ENCODE measurements at places on chromosomes 6 and 20.

DNA sequence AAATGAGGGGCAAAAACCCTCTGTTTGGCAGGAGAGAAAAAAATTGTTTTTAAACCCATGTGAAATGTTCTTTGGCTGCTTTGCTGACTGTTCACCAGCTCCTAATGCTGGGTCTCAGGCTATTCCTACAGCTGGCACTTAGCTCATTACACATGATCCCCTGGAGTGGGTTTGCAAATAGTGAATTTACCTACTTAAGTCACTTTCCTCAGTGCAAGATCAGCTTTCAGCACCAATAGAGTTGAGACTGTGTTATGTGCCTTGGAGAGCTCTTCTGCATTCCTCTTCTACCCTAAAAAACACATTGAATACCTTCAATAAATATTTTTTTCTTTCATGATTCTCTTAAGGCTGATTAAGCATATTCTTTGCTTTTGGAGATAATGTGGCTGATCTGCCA, 58.4 kb upstream of the PRDM1 start:
- DNase-seq, result no peak

DNA sequence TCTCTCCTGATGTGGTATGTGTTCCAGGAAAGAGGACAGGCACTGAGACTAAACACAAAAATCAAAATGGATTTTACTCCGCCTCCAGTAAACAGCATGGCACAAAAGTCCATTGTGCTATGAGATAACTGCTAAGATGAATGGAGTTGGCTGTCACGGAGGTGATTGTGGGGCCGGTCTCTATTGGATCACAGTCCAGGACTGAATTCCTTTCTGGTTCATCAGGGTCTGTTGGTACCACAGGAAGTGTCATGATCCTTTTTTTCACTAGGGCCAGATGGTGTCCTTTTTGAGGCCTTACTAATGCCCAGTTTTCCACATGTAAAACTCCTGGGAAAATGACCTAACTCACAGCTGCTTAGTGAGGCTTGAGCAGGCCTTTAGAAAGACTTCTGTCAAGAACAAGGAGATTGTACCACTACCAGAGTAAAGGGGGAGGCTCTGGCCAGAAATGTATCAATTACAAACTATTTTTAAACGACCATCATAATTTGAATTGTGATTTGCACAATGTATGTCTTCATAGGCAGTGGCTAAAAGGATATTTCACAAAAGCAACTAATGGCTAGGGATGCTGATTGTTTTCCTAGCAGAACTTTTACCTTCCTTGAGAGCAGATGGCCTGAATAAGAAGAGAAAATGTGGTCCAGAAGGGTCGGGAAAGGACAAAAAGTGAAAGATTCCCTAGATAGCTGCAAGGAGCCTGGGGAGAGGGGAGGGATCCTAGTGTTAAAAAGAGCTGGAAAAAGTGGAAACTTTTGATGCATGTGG, 192.2 kb upstream of the POU3F2 start:
- DNase-seq, result no peak

GRCh38 chr20:45432294-45432693, 16.4 kb downstream of the PIGT start:
- no peak for DNase-seq

DNA sequence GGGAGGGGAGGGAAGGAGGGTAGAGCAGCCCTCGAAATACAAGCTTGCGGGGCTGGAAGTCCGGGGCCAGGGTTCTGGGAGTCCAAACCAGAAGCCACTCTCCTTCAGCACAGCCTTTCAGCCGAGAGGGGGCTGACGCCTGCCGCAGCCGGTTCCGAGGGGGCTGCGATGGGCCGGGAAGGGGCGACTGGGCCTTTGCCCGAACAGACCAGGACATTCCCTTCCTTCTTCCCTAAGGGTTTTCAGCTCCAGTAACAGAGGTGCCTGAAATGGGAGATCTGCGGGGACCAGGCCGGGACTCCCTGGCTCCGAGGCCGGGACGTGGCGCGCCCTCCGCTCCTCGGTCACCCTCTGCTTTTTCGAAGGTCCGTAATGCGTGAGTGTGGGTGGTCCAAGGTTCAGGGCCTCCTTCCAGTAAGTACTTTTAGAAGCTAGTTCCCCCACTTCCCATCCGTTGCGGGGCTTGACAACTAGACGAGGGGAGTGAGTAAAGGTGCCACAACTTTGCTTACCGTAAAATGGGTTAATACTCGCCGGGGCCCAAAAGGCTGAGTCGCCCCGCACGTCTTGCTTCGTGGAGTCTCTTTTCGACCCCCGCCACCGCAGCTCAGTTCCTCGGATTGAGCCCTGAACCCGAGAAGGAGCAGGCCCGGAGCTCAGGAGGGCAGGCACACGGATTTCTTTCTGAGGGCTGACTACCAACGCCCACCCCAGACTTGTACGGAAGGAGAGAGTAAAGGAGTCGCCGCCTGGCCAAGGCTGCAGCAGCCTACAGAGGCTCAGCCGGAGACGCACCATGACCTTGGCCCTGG, 2.9 kb upstream of the OLIG3 start:
- no peak for DNase-seq

DNA sequence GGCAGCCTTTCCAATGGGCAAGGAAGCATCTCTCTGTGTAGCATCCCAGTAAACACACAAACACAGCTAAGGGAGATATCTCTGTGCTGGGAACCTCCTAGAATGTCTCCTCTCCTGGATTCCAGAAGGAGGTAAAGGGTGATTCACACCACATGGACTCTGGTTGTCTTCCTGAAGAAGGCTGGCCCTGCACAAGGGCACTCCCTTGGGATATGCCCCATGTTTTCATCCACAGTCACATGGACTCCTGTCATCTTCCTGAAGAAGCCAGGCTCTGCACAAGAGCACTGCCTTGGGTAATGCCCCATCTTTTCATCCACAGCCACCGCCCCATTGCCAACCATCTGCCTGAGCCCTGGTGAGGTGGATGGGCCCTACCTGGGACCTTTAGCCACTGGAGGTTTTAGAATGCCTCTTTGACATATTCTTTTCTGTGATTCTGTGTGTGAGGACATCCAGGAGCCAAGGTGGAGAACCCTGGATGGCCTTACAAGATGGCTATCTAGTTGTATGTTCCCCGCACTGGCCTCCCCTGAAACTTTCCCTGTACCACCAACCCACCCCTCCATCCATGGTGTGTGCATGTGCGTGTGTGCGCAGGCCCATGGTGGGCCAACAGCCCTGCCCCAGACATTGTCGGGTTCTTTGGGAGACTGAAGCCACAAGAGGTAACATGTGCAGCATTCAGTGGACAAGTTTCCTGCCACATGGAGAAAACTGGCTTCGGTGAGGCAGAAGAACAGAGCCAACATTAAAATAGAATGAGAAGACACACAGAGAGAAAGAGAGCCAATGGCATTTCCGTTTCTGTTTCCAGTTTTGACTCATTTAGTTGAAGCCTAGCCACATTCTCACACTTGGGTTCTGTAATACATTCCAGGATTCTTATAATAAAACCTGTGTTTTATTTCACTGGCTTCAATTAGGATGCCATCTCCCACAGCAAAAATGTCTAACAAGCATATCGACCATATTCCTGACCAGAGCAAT, 110.2 kb upstream of the CST7 start:
- no peak for DNase-seq

GRCh38 chr6:4776493-4777393, 539 bp downstream of the CDYL start:
- no peak for DNase-seq

DNA sequence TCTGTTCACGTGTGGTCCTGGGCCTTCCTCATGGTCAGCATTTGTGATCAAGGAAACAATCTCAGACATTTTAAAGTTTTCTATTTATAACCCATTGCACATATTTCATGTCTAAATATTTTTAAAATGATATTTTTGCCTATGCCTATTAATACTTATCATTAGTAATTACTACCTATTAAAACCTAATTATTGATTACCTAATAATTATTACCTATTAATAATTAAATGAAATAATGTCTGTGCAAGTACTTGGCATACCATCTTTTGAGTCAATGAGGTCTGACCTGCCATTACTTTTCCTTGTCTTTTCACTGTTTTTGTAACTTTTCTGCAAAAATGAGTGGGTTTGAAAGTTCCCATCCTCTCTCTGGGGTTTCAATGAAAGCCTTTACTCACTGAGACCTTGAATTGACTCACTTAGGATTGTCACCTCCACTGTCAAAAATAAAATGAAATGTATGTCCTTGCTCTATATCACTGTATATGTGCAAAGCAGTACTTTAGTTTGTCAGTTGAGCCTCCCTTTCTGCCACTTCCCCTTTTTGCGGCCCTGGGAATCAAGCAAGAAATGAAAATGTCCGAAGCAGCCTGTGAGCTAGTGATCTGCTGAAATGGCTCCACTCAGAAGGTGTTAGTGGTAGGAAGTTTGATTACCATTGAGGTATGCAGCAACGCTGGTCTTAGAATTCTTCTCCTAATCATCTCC, 87.8 kb downstream of the L3MBTL3 start:
- no peak for DNase-seq

DNA sequence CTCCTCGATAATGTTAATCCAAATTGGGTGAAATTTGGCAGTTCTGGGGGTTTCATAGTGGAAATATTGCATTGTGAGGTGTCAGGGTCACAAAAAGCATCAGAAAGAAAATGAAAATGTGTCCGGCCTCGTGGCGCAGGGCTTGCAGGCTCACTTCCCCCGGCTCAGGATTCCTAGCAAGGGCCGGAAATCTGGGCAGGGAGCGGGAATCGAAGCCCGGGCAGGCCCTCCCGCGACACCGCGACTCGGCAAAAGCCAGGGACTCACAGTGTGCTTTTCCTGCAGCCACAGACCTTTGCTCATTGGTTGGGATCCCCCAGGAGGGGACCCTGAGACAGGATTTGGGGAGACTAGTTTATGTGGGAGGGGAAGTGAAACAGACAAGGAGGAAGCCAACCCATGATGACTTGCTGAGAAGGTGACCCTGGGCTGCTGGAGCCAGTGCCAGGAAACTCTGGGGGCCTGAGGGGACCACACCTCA, 847 bp upstream of the CD93 start:
- DNase-seq, result no peak

GRCh38 chr6:155364844-155365437, 50.7 kb upstream of the TFB1M start:
- DNase-seq, result no peak

DNA sequence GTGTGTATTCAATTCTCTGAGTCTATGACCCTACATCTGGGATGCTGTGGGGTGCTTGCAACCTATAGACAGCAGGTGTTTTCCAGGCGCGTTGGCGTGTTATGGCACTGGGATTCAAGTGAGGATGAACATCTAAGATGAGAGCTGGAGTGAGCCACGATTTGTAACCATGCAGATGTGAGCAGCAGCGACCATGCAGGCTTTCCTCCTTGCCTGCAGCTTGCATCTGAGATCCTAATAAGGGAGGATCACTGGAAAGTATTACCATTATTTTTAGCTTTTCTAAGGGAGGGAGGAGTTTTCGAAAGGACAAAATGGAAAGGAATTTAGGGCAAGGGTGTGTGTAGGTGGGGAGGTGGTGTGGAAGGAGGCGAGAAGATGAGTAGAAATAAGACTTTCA, 216.7 kb downstream of the ATXN1 start:
- DNase-seq, result no peak

DNA sequence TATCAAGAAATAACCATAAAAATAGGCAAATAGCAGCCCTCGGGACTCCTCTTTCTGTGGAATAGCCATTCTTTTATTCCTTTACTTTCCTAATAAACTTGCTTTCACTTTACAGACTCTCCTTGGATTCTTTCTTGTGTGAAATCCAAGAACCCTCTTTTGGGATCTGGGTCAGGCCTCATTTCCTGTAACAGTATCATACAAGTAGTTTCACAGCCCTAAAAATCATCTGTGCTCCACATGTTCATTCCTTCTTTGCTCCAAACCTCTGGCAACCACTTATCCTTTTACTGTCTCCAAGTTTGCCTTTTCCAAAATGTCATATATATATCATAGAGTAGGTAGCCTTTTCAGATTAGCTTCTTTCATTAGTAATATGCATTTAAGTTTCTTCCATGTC, 13.5 kb upstream of the NT5E start:
- DNase-seq, result no peak

- no peak for DNase-seq
These were observed 25.1 kb upstream of the GSTA4 start for GRCh38 chr6:53020005-53020744.

GRCh38 chr6:122129313-122130025, 270.0 kb upstream of the HSF2 start:
- DNase-seq, result no peak

DNA sequence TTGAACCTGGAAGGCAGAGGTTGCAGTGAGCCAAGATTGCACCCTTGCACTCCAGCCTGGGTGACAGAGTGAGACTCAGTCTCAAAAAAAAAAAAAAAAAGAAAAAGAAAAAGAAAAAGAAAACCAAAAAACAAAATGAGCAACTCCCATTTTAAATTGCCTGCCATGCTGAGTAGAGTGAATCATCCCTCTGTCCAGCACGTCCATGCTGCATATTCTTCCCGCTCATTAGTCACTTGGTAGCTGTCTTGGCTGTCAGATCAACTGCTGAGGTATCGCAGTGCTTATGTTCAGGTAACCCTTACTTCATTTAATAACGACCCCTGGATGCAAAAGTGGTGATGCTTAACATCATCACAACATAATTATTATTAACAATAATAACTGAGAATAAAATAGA, 72.6 kb upstream of the RNF24 start:
- DNase-seq, result no peak

GRCh38 chr6:25508051-25508450, 144.0 kb upstream of the SCGN start:
- DNase-seq, result no peak

GRCh38 chr6:167331565-167331964, 6.7 kb downstream of the TTLL2 start:
- DNase-seq, result no peak

GRCh38 chr20:51470907-51471411, 71.6 kb downstream of the NFATC2 start:
- no peak for DNase-seq

DNA sequence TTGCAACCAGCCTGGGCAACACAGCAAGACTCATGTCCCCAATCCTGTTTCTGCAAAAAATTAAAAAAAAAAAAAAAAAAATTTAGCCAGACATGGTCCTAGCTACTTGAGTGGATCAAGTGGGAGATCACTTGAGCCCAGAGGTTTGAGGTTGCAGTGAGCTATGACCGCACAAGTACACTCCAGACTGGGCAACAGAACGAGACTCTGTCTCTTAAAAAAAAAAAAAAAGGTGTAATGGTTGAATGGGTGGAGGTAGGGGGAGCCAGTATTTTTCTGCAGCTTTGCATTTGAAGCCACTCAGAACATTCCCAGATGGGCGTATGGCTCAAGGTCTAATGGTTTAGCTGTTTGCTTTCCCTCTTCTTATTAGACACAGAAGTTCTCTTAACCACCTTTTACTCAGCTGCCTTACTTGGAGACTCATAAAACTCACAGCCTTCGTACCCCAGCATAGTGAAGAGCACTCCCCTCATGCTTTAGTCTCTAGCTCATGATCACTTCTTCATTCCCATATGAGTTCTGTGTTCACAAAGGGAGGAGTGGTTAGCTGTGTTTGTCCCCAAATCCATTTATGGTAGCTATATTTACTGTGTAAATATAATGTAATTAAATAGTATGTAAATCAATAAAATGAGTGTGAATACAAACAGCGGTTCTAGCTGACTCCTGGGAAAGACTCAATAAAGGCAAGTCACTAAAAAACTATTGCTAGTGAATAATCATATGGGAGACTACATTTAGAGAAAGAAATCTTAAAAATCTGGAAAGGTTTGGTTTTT, 9.0 kb downstream of the FKBP1A start:
- DNase-seq, result no peak

- no peak for DNase-seq
These were observed 203.0 kb downstream of the FARS2 start for GRCh38 chr6:5464099-5464885.

- DNase-seq, result no peak
These were observed 19.8 kb downstream of the RFPL4B start for GRCh38 chr6:112366695-112367553.

- no peak for DNase-seq
These were observed 703.6 kb upstream of the SLC35B3 start for GRCh38 chr6:9138936-9139335.

GRCh38 chr6:1176567-1176966, 135.3 kb upstream of the FOXQ1 start:
- no peak for DNase-seq
